ENCODE measurements at places on chromosomes 6 and 20.
A peak's percentile ranks its signal among the peaks of the same experiment; 100 is the strongest.

- H3K4me3 ChIP-seq = no peak overlapping the region
- no peaks in the 10 kb centered on the region for H3K27me3 ChIP-seq
- no peak for DNase-seq
- no peaks in the 10 kb centered on the region for H3K36me3 ChIP-seq
- no peak overlapping the region for H3K27ac ChIP-seq
- H3K4me1 ChIP-seq = no peaks in the 10 kb centered on the region
These were observed 12.7 kb downstream of the DEF6 start for GRCh38 chr6:35310265-35310831.

DNA sequence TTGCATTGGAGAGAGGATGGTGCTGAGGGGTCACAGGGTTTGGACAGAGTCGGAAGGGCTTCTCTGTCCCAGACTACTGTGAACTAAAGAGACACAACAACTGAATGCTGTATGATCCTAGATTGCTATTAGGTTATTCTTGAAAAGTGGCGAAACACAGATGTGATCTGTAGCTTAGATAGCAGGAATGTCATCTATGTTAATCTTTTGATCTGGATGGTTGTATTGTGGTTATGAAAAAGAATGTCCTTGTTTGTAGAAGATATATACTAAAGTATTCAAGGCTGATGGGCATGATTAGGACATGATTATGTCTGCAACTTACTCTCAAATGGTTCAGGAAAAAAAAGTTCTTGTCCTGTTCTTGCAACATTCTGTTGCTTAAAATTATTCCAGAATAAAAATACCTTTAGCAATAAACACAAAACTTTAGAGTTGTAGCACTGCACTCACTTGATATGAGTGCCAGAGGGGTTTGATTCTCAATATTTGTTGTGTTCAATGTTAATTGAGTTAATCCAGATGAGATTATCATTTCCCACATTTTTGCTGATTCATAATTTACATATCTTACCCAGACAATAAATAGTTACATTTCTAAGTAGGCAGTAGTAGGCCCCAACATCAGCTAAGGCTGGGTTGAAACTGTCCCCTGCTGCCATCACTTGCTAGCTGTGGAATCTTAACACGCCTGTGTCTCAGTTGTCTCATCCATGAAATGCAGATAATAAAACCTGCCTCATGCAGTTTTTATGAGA is 645.2 kb downstream of the KIF16B start:
- H3K36me3 ChIP-seq = no peaks in the 10 kb centered on the region

DNA sequence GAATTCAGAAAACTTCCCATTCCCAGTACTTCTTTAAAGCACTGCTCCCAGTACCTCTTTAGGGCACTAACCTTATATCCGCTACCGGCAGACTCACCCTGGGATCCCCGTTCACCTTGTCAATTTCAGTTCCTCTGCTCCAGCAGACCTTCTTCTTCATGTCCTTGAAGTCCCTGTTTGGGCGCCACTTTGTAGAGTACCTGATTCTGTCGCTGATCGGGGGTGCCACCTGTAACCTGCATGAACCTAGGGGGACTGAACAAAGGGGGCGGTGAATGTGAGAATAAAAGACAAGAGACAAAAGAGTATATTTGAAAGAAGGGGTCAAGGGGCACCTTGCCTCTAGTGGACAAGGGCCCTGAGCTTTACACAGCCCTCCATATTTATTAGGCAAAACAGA is 4.9 kb upstream of the GINS1 start:
- no peak overlapping the region for H3K4me3 ChIP-seq
- H3K4me1 ChIP-seq = peaks cover 19% of the 10 kb centered on the region
- H3K27me3 ChIP-seq = peaks cover 24% of the 10 kb centered on the region
- H3K27ac ChIP-seq = no peak overlapping the region
- H3K36me3 ChIP-seq = peaks cover 29% of the 10 kb centered on the region

GRCh38 chr6:47377971-47378370 is 68.3 kb upstream of the TNFRSF21 start:
- no peak overlapping the region for H3K27ac ChIP-seq
- DNase-seq = no peak
- no peak overlapping the region for H3K4me3 ChIP-seq
- no peaks in the 10 kb centered on the region for H3K27me3 ChIP-seq
- H3K36me3 ChIP-seq = no peaks in the 10 kb centered on the region

- H3K36me3 ChIP-seq = peaks cover under 1% of the 10 kb centered on the region
- DNase-seq = no peak
These were observed 2.2 kb downstream of the HSPA1B start for GRCh38 chr6:31829633-31830283.

DNA sequence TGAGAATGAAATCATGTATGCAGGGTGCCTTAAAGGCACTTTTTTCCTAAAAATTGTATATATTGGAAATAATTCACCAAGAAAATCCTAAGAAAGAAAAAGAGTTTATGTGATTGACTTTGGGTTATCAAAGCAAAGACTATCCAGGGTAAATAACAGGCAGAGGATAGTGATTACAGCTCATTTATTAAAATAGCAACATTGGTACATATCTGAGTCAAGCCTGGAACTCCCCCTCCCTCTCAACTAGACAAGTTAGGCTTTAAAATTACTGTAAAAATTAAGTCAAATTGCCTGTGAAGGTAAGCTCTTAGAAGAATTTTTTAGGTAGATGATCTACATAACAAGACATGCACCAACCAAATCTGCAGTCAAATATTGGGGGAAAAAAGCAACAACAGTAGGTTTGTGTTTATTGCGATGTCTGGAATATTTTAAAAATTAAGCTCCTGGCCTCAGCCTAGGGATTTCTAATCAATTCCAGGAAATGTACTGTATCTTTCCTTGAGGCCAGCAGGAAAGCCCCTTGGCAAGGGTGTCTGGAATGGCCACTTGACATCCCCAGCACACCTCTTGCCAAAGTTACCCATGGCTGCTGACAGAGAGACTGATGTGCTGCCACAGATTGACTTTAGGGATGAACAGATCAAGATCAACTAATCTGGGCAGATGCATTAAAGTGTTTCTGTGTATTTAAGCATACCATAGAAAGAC is 31.2 kb upstream of the HBS1L start:
- DNase-seq = no peak
- H3K4me1 ChIP-seq = peaks cover 4% of the 10 kb centered on the region
- H3K27me3 ChIP-seq = no peaks in the 10 kb centered on the region
- peaks cover 10% of the 10 kb centered on the region for H3K36me3 ChIP-seq
- no peak overlapping the region for H3K27ac ChIP-seq
- no peak overlapping the region for H3K4me3 ChIP-seq

GRCh38 chr6:170013815-170014214 is 262.4 kb downstream of the ERMARD start:
- no peak for DNase-seq
- H3K4me3 ChIP-seq = no peak overlapping the region
- H3K4me1 ChIP-seq = peaks cover 20% of the 10 kb centered on the region

DNA sequence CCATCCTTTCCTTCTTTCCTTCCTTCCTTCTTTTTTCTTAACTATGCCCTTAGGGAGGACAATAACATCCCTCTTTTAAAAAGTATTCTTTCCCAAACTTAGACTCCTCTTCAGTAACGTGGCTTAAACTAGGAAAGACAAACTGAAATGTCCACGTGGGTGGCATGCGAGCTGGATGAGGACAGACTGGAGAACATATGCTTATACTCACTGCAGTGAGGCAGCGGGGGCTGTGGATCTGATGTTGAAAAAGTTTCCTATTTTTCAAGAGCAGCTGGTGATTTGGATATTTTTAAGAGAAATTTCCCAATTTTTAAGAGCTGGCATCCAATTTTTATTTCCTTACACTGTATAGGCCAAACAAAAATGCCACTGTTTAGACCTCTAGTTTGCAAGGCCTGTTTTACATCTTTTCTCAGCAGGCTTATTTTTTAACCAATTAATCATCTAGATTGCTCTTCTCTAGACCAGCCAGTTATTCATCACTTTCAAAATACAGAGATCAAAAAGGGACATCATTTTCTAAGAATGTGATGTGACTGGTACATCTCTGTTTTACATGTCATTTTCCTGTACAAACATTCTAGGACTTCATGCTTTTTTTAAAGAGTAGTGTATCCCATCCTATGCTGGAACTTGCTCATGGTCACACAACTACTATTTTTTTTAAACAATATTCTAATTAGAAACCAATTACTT is 226.5 kb downstream of the BTBD9 start:
- DNase-seq = no peak
- no peaks in the 10 kb centered on the region for H3K36me3 ChIP-seq
- no peak overlapping the region for H3K27ac ChIP-seq
- H3K4me3 ChIP-seq = no peak overlapping the region

GRCh38 chr20:13062789-13063188 is 54.0 kb downstream of the SPTLC3 start:
- H3K36me3 ChIP-seq = no peaks in the 10 kb centered on the region
- DNase-seq = no peak
- no peak overlapping the region for H3K27ac ChIP-seq
- no peaks in the 10 kb centered on the region for H3K27me3 ChIP-seq
- peaks cover 32% of the 10 kb centered on the region for H3K4me1 ChIP-seq

GRCh38 chr6:169808608-169808967 is 57.2 kb downstream of the ERMARD start:
- no peak overlapping the region for H3K4me3 ChIP-seq
- H3K27me3 ChIP-seq = peaks cover 39% of the 10 kb centered on the region
- no peaks in the 10 kb centered on the region for H3K36me3 ChIP-seq
- DNase-seq = no peak
- peaks cover 12% of the 10 kb centered on the region for H3K4me1 ChIP-seq

- peak overlapping the region; percentile 67 for H3K27ac ChIP-seq
- H3K36me3 ChIP-seq = peaks cover 3% of the 10 kb centered on the region
- H3K4me3 ChIP-seq = no peak overlapping the region
- H3K4me1 ChIP-seq = peaks cover 22% of the 10 kb centered on the region
- no peak for DNase-seq
These were observed 20.5 kb downstream of the BCAS4 start for GRCh38 chr20:50815162-50815989.

DNA sequence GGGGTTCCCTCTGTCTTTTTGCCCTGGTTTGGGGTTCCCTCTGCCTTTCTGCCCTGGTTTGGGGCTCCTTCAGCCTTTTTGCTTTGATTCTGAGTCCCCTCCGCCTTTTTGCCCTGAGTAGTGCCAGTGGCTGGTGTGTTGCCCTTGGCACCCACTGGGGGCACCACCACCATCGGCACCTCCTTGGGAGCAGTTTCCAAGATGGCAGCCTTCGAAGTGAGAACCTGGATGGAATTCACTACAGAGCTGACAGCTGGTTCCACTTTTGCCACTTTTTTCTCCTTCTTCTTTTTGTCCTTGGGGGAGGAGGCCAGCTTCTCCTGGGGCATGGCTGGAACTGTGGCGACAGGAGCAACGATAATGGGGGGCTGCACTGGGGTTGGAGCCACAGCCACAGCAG is 22.2 kb downstream of the RRBP1 start:
- no peaks in the 10 kb centered on the region for H3K27me3 ChIP-seq
- no peak for DNase-seq
- H3K27ac ChIP-seq = no peak overlapping the region
- peaks cover 67% of the 10 kb centered on the region for H3K4me1 ChIP-seq
- no peak overlapping the region for H3K4me3 ChIP-seq
- H3K36me3 ChIP-seq = peaks cover 45% of the 10 kb centered on the region

- H3K27ac ChIP-seq = no peak overlapping the region
- 0 out of 2 replicates have a peak, but pooled peaks cover 4% of the 10 kb centered on the region for H3K27me3 ChIP-seq
- H3K4me3 ChIP-seq = no peak overlapping the region
- H3K36me3 ChIP-seq = no peaks in the 10 kb centered on the region
These were observed 503.2 kb upstream of the ID4 start for GRCh38 chr6:19333936-19334335.

DNA sequence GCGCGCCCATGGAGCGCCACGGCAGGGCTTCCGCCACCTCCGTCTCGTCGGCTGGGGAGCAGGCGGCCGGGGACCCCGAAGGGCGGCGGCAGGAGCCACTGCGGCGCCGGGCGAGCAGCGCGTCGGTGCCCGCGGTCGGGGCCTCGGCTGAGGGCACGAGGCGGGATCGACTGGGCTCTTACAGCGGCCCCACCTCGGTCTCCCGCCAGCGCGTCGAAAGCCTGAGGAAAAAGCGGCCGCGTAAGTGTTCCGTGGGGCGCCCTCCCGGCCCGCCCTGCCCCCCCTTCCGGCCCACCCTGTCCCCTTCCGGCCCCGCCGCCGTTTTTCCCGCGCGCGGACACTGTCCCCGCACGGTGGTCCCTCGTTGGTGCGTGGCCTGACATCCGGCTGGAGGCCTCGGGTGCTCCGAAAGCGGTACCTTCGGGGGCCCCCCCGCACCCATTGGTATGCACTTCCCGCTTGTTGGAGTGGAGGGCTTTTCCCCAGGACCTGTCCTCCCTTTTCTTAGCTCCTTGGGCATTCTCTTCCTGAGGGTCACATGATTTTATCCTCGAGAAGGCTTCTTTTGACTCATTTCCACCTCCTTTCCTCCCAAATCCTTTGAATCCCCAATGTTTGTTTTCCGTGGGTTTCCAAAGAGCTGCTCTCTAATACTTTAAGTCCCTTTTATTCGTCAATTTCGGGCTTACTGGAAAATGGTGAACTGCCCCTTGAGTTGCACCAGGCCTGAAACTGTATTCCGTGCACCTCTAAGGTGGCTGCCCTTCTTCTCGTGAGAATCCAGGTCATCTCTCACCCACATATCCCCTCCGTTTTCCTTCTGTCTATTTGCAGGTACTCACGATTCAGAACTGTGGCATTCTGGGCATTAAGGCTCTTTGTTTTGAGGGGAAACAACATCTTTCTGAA is 556 bp downstream of the PANK2 start:
- H3K36me3 ChIP-seq = peaks cover 30% of the 10 kb centered on the region
- H3K27me3 ChIP-seq = no peaks in the 10 kb centered on the region
- H3K4me1 ChIP-seq = peaks cover 47% of the 10 kb centered on the region
- peak overlapping the region; percentile 97 for H3K27ac ChIP-seq
- peak overlapping the region; percentile 96 for H3K4me3 ChIP-seq
- DNase-seq = peak; percentile 26

Data from WTC11 (cell line).